ENCODE measurements at places on chromosomes 16 and 17.

DNA sequence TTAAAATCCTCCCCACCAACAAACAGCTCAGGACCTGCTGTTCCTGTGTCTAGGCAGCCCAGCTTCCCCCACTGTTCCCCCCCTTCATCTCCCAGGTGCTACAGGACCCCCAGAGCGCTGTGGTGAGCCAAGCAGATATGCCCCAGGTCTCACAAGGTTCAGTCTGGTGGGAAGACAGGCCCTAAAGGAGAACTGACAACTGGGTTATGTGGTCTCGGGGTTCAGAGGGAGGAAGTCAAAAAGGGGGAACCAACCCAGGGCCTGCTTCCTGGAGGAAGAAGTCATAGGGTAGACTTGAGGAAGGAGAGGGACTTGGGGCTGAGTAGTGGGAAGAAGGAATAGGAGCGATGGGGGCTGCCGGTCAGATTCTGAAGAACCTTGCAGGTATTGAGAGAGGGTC is 2.6 kb downstream of the RIPOR1 start:
- peak; percentile 80 for DNase-seq

GRCh38 chr16:78244131-78244895 is 144.9 kb downstream of the WWOX start:
- no peak for DNase-seq

DNA sequence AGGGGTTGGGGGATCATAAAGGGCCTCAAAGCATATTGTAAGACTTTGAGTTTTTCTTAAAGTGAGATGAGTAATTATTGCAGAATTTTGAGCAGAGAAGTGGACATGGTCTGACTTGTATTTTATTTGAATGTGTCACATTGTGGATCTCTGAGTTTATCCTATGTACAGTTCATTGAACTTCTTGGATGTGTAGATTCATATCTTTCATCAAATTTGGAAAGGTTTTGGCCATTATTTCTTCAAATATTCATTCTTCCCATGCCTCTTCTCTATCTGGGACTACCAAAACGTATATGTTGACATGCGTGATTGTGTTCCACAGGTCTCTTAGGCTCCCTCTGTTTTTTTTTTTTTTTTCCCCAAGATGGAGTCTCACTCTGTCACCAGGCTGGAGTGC is 14.3 kb upstream of the DLX3 start:
- DNase-seq = no peak

GRCh38 chr16:86664522-86665318 is 86.4 kb downstream of the FOXL1 start:
- DNase-seq = no peak

DNA sequence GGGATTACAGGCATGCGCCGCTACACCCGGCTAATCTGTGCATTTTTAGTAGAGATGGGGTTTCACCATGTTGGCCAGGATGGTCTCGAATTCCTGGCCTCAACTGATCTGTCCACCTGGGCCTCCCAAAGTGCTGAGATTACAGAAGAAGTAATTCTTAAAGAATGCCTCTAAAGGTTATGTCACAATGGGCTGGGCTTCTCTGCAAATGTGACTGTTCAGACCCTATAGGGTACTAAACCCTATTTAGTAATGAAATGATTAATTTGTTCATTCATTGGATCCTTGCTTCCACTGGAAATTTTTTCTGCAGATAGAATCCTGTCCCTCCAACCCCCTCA is 108.8 kb upstream of the CORO6 start:
- no peak for DNase-seq

DNA sequence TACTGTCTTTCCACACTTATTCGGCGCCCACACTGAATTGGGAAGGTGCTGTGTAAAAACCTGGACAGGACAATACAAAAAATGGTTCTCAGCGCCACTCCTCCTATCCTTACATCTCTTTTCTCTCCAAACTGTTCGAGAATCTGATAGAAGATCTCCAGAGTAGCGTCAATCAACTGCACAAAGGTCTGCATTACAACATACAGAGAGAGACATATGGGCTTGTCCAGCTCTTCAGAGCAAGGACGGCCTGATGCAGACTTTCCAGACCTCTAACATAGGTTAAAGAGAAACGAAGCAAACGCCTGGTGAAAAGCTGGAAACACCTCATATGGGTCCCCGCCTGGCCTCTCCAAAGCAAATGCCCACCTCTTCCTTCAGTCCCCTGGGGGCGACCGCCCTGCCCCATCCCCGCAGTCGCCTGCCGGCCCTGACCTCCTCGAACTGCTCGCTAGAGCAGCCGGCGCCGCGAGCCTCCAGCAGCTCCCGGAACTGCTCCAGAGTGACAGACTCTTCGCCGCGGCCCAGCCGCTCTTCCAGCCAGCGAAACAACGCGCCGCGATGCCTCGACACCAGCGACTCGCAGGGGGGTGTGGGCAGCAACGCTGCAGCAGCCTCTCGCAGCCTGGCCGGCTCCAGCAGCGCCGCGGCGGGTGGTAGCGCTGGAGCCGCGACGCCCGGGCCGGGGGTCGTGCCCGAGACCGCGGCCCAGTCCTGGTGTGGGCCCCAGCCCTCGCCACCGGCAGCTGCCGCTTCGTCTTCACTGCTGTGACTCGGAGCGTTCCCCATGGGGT is 526 bp downstream of the ZZEF1 start:
- peak; percentile 61 for DNase-seq

GRCh38 chr17:61363601-61364462 is 35.8 kb upstream of the TBX2 start:
- DNase-seq = no peak

DNA sequence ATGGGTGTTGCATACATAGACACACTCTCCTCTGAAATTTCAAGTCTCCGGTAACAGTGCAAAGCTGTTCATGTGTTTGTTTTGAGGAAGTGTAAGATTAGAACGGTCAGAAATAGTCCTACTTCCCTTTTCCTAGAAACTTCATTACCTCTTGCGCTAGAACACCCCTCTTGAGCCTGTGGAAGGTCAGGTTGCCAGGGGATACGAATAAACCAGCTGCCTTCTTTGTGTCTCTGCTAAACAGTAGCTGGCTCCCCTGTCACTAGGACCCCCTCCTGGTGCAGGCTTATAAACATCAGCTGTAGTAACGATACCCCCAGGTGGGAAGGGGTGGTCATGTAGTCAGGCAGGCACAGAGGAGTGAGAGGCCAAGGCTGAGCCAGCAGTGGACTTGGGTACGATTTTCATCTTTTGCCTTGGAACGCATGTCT is 113.4 kb upstream of the RCVRN start:
- peak; percentile 73 for DNase-seq

GRCh38 chr16:47787696-47788095 is 326.6 kb downstream of the PHKB start:
- no peak for DNase-seq

DNA sequence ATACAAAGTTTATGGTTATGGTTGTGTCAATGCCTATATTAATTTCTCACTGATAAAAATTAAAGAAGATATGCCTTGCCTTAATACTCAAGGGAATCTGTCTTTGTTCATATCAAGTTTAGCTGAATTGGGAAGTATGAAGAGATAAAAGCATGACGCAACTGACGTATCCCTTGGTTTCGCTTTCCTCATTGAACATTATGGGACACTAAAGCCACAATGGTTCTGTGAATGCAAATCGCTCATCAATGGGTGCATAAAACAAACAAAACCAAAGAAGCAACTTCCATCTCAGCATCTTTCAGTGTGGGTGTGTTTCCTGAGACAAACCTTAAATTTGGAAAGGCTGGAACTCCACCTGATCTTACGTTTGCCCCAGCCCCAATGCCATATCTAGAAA is 108.2 kb downstream of the NPIPB5 start:
- peak; percentile 26 for DNase-seq

DNA sequence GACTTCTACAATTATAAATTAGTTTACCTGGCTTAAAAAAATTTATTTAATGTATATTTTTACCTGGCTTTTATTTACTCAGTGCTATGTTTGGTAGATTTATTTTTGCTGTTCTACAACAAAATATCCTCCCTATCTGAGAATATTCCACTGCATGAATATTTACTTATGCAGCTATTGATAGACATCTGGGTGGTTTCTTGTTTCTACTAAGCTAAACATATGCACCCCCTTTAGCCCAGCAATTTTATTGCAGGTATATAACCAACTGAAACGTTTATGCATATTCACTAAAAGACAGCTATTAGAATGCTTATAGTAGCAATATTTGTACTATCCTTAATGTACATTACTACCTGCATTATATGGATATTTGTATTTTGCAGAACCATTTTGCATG is 187.7 kb upstream of the CPHXL start:
- DNase-seq = no peak

DNA sequence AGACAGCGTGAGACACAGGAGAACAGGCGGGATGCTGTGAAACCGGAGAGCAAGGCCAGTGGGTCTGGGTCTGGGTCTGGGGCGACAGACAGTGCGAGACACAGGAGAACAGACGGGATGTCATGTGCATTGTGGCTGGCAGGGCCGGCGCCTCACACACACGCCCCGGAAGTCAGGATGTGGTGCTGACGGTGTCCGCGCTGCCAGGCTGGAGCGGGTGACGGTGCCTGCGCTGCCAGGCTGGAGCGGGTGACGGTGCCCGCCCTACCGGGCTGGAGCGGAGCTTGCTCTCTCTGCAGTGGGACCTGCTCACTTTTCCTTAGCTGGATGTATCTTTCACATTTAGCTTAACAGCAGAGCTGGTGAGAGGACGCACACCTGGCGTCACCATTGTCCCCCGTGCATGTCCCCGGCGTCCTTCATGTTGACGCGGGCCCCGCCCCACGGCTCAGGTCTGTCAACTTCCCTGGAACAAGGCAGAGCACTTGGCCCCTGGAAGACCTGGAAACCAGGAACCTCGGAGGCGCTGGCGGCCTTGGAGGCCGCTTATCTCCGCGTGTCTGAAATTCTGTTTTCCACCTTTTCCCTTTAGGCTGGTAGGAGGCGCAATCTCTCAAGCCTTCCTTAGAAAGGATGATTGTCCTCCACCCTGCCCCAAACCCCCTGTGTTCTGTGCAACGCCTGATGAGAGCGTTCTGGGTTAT is 43.0 kb upstream of the ZNF750 start:
- DNase-seq = peak; percentile 79

DNA sequence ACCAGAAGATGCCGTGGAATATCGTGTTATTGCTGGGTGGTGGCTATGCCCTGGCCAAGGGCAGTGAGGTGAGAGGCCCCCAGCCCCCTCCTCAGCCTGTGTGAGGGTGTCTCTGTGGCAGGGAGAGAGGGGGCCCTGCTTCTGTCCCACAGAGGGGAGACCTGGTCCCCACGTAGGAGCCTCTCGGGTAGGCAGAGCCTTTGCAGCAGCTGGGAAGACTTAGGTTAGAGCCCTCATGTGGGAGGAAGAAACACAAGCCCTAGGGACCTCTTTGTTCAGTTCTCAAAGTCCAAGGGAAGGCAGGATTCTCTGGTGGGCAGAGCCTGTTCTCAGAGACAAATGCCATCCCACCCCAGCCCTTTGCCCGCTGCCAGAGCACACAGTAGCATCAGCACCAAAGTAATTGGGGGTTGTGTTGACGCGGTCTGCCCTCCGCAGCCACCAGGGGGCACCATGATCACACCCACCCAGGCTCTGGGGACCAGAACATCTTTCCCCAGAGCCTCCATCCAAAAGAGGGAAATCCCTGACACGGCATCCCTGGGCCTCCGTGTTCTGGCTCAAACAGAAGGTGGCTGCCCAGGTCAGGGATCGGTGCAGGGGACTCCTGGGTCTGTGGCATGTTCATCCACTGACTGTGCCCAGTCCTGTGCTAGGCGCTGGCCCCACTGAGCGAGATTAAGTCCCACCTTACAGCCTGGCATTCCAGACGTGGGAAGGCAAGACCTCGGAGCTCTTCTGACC is 11.5 kb upstream of the FOXN1 start:
- peak; percentile 87 for DNase-seq

- no peak for DNase-seq
These were observed 9.4 kb downstream of the MLKL start for GRCh38 chr16:74691093-74691855.

DNA sequence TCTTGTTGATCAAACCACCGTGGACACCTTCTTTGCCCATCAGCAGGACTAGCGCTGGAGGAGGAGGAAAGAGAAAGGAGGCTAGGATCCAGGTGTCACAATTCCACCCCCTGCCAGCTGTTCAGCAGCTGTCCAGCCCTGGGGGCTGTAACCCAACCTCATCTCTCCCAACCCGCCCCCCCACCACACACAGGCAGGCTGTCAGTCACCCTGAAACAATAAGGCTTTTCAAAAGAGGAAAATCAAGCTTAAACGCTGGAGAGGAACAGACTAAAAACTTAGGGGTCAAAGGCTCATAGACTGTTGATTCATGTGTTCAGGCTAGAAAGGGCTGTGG is 2.4 kb downstream of the PFN1 start:
- DNase-seq = no peak

DNA sequence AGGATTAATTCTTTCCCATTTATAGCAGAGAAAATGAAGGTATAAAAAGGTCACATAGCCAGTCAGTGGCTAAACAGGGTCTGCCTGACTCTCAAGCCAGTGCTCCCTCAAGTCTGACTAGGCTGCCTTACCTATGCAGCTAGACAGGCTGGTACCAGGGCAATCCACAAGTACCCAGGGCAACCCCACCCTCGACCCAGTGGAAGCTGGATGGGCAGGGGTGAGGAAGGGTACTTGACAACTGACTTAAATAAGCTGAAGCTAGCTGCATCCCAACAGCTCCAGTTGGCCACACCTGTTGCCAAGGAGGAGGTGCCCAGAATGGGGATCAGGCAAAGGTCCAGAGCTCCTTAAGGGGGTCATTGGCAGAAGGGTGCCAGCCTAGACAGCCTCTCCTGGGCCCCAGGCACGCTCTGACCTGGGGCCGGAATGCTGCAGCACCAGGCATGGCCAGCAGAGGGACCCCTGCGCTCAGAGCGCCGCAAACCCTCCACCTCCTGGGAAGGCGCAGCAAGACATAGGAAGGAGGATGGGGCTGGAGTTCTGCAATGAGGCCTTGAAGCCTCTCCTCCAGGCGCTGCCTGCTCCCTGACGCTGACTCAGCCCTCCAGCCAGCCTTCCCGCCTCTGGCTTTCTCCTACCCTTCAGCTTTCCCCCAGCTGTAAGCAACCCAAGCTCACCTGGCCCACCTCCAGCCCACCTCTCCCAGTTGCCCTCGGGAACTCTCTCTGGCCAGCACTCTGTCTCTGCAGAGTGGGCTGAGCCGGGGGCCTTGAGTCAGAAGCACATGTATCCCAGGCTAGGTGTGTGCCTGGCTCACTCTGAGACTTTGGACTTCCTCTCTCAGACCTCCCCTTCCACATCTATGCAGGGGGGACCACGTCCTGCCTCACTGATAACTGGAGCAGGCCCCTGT is 28.8 kb downstream of the MPP2 start:
- DNase-seq = peak; percentile 74

- DNase-seq = no peak
These were observed 16.8 kb downstream of the PDK2 start for GRCh38 chr17:50111673-50112655.

GRCh38 chr16:81551151-81551808 is 106.7 kb downstream of the CMIP start:
- peak; percentile 87 for DNase-seq

GRCh38 chr17:64022611-64023063 is 2.2 kb upstream of the ICAM2 start:
- peak; percentile 49 for DNase-seq

GRCh38 chr17:7479213-7480088 is at the start of gene ZBTB4:
Gene ZBTB4, minus strand, starts transcription at chr17:7479631. Its CDS starts 12,830 bp downstream, at chr17:7466801.
- DNase-seq = peak; percentile 81

GRCh38 chr17:68011199-68011665 is 15.0 kb upstream of the C17orf58 start:
- DNase-seq = peak; percentile 82

Data from suppressor macrophage (primary cell).